ENCODE measurements at places on chromosomes 12 and 14.

DNA sequence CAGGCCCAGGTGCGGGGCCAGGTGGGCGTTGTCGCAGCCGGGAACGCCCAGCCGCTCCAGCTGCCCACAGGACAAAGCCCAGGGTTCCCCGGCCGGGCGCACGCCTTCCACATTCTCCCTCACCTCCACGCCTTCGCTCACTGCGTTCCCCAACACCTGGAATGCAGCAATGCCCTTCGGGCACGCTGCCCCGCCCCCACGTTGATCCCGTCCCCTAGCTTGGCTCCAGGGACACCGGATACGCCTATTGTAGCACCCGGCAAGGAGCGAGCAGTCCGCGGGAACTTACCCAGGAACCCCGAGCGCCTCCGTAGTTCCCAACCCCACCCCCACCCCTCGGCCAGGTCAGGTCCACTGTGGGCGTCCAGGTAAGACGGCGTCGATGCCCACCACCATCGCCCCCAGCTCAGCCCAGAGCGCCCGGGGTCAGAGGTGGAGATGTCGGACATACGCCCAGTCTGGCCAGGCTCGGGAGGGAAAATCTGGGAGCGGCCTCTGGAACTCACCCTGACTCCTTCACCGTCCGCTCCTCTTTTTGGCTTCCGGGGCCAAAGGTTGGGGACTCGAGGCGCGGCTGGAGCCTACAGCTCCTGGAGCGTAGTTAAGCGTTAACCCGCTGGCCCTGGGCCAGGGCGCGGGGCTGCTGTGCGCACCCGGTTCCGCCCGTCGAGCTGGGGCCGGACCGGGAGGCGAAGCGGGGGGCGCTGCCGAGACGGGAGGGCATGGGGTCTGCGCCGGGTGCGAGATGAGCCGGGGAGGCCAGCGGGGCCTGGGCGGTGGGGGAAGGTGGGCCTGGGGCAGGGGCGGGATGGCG, 594 bp upstream of the CEP170B start:
- no peak for DNase-seq

DNA sequence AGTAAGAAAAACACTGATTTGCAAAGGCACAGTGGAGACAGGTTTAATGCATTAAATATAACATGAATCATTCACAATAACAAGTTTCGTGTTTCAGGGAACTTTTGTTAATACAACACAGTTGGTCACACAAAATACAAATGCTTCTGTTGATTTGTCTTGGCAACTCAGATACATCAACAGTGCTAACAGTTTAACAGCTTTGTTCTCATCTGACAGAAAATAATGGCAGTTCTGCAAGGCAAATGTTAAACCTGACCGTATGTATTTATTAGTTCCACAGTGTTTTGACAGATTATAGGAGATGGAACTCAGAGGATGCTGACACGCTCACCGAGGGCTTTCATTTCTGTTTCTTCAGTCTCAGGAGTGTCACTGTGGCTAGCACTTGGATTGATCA, 350.7 kb downstream of the PRKD1 start:
- DNase-seq = no peak

DNA sequence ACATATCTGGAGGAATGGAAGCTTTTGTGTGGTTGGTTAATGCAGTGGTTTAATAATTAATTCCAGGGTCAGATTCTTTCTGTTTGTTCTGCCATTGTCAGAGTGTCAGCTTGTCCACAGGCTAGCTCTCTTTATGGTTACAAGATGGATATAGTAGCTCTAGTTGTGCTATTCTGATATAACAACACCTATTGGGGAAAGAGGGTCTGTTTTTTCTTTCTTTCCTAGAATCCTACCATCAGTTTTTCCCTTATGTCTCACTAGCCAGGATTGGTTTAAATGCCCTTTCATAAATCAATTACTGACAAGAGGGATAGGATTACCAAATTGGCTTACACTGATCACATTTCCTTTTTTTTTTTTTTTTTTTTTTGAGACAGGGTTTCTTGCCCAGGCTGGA, 27.8 kb downstream of the CNOT2 start:
- DNase-seq = no peak

- peak; percentile 21 for DNase-seq
Observed at GRCh38 chr12:38850461-38850860, 54.9 kb downstream of the CPNE8 start.

GRCh38 chr12:119255314-119255713, 76.6 kb downstream of the HSPB8 start:
- no peak for DNase-seq

- no peak for DNase-seq
Observed at GRCh38 chr12:52015532-52016041, 8.8 kb downstream of the TAMALIN start.

DNA sequence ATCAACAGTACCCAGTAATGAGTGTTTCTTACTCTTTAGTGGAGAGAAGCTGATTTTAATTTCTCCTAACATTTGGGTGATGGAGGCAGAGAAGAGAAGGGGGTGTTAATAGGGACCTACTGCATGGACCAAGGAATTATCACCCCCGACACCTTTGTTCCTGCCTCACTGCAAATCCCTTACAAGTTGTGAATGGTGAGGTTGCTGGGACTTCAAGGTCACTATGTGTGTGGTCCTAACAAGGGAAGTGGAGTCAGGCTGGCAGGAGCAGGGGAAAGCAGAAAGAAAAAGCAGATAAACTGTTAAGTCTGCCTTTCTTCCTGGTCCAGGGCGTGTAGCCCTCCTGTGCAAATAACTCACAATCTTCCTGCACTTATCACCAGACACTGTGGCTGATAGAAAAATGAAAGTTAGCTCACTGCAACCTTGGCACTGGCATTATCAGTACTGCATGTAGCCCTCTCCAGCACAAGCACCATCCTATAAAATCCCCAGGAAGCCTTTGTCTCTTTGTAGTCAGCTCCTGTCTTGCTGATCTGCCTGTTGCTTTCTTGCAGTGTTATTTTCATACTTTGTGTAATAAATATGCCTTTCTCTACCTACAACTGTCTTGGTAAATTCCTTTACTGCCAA, 112.3 kb upstream of the DNM1L start:
- no peak for DNase-seq

DNA sequence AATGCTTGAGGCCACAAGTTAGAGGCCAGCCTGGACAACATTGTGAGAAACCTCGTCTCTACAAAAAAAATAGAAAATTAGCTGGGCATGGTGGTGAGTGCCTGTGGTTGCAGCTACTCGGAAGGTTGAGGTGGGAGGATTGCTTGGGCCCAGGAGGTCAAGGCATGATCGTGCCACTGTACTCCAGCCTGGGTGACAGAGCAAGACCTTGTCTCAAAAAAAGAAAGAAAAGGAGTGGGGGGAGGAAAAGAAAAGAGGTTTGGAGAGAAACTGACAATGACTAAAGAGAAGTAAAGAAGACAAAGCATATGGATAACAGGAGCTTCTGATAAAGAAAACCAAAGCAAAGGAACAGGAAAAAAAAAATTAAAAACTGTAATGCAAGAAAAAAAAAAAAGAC, 37.4 kb upstream of the SELPLG start:
- DNase-seq = no peak

- DNase-seq = no peak
Observed at GRCh38 chr12:13373131-13373530, 176.6 kb downstream of the EMP1 start.

DNA sequence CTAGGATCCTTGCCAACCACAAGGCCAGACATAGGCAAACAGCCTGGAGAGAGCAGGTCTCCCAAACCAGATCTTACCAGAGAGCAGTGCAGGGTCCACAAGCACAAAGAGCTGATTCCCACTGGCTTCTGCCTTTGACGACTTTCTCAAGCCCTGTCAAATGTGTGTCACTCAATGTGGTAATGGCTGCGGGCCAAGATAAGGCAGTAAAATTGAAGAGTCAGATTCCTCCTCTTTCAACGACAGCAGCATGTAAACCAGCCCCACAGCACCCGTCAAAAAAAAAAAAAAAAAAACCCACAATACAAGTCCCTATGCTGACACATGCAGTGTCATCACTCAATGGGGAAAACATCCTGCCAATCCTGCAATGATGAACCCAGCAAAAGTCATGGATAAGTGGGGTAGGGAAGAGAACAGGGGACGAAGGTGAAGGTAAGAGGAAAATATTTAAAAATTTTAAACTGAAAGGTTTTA, at the start of gene STON2:
STON2 (minus strand) TSS at position 123 of the 477 bp plus-strand sequence. CDS start 1,942 bp downstream, outside the sequence.
- peak; percentile 73 for DNase-seq

GRCh38 chr14:38442208-38442607, 186.3 kb upstream of the CLEC14A start:
- DNase-seq = no peak

DNA sequence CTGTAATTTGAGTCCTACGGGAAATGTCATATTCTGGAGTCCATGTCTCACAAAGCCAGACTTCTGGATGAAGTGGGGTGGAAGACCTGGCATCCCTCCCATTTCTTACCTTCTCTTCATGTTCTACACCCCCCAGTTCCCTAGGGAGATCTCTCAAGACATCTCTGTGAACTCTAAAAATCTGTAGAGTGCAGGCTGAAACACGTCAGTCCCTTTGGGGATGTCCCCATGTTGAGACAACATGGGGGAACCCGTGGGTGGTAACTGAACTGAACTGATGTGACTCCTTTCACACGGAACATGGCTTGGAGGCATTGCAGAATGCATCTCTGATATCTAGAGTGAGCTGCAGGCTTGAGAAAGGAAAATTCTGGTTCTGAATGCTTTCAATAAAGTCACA, 15.2 kb downstream of the SERPINA12 start:
- no peak for DNase-seq

DNA sequence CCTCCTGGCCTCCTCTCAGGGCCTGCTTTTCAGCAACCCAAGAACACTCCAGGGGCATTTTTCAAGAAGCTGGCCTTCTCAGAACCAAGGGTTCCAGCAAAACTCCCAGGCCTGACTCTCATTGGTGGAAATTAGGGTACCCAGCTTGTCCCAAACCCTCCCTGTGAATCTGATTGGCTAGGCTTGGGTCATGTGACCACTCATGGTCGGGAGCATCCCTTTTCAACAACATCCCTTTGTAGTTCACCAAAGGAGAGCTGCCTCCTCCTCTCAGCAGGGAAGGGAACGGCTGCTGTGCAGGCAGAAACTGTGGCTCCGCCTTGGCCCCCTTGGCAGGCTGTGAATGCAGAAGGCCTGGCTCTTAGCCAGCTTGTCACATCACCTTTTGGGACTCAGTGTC, 94.5 kb downstream of the AACS start:
- DNase-seq = no peak

DNA sequence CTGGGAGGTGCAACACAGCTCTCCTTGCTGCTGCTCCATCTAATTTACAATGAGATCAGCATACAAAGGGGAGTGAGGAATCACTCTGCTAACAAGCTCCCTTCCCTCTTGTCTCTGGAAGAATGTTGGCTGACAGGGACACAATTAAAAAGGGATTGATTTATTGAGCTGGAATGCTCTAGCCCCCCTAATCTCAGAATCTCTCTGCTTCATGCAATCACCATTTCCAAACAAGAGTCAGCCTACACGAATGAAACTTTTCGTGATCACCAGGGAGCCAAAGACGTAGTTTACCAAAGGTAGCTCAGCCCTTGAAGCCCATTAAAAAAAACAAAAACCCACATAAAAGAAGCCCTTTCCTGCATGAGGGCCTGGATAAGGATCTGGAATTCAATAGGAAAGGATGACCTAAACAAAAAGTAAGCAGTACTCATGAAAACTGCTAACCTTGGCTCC, 223.8 kb downstream of the C12orf75 start:
- DNase-seq = no peak

DNA sequence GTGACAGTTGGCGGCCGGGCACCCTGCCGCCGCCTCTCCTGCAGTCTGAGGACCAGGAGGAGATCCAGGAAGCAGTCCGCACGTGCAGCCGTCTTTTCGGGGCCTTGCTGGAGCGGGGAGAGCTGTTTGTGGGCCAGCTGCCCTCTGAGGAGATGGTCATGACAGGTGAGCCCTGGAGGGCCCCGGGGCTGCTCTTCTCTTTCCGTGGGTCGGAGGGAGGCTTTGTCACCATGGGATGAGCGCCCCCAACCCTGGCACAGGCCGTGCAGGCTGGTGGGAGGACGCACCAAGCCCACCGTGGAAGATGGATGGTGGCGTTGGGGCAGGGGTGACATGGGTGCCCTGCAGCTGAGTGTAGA, 532 bp downstream of the NOC4L start:
- no peak for DNase-seq

DNA sequence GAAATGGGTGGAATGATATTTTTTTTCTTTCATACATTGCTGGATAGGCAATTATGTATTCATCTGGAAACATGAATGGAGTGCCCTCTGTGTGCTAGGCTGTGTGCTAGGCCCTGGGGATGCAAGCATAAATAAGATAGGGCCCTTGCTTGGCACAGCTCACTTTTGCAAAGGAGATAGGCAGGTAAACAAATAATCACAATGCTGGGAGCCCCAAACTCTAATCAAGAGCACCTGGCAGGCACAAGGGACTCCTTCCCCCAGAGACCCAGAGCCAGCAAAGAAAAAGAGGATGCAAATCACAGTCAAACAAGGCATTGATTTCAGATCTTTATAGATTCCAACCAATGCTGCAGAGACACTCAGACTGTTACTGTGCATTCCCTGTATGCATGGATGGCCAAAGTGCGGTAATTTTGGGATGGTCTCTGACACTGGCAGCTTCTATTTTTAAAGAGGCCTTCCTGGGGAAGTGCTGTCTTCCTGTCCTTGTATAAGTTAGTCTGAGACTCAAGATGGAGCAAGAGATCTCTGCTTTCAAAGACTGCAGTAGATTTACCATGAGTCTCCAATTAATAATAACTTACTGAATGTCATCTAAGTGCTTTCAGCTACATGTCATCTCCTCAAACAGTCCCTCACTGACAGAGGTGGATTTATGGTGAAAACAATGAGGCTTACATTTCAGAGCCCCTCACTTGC, 45.1 kb upstream of the CPM start:
- no peak for DNase-seq

DNA sequence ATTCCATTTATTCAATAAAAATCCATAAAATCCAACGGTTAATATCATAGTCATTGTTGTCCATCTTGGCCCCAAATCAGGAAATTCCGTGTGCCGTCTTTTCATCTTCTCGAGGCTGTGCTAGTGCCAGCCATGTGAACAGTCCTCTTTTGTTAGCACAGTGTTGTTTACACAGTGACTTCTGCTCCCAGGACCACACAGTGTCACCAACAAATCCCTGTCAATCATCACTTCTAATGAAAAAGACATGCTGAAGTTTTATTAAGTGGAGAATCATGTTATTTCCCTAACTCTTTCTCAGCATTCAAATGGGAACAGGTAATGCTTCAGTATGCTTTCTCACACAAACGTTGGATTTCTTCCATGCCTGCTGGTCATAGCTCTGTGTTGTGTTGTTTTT, 1.9 kb upstream of the SLCO1A2 start:
- DNase-seq = no peak

GRCh38 chr12:45130881-45131281, 80.0 kb upstream of the DBX2 start:
- DNase-seq = peak; percentile 62

GRCh38 chr12:38201461-38202276, 114.9 kb upstream of the ALG10B start:
- no peak for DNase-seq

DNA sequence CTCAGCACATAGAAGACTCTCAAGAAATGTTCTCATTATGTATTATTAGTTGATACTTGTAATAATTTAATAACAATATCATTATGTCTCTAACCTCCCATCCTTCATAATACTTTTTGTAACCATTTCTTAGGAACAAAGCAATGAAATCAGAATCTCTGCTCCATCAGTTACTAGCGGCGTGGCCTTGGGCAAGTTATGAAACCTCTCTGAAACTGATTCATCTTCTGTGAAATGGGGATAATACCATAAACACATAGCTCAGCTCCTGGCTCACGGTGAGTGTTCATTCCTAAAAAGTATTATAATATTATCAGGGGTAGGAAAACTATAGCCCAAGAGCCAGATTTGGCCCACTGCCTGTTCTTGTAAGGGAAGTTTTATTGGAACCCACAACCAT, 11.4 kb upstream of the CMKLR1 start:
- DNase-seq = no peak
